ENCODE measurements at places on chromosomes 3 and 15.

GRCh38 chr3:109136523-109136922 is at the start of gene C3orf85:
Gene C3orf85 (plus strand): TSS chr3:109136719. CDS start chr3:109136848, 129 bp downstream.
- DNase-seq: no peak

- DNase-seq: no peak
Measured at GRCh38 chr15:100689131-100689899, 86.9 kb downstream of the ASB7 start.

DNA sequence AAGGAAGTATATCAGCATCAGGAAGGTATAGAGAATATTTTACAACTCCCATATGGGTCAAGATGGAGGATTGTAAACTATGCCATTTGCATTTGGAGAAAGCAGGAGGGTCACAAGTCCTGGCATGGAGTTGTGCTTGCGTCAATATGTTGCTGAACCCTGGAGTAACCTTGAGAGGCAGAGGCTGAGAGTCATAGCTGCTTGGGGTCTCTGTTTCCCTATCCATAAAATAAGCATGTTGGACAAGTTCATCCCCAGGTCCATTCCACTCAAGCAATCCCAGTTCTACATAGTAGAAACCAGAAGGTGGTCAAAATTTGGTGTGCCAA is 273.6 kb downstream of the MECOM start:
- DNase-seq: no peak

- no peak for DNase-seq
Measured at GRCh38 chr3:183909030-183909600, 24.4 kb upstream of the PARL start.

DNA sequence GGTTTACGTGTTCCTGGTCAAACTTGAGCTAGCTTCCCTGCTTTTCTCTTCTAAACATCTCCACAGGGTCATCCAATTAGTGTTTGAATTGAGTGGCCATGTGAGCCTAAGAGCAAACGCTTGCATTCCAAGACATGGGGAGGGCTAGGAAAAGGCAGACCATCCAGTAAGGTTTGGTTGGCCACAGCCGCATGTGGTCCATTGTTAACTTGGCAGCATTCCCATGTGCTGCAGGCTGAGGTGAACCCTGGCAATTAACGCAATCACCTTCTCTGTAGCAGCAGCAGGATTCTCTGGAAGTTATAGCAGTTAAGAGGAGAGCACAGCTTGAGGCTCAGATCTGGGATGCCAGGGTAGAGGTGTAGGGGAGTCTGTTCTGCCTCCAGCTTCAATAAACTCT is 502.2 kb upstream of the LMCD1 start:
- no peak for DNase-seq

DNA sequence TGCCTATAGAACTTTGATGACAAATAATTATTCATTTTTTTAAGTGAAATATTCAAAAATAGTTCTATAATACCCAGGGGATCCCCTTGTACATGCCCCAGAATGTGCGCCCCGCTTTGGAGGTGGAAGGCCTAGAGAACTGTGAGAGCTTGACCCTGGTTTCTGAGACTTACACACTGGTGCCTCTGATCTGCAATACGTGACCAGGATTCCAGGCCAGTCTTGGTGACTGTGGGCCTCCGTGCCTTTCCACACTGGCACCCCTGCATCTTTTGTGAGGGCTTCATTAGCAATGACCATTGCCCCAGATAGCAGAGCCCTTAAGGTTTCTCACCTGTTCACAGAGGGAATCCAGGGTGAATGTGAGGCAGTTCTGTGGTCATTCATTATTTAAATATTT is 44.0 kb downstream of the CLSTN2 start:
- DNase-seq: no peak

DNA sequence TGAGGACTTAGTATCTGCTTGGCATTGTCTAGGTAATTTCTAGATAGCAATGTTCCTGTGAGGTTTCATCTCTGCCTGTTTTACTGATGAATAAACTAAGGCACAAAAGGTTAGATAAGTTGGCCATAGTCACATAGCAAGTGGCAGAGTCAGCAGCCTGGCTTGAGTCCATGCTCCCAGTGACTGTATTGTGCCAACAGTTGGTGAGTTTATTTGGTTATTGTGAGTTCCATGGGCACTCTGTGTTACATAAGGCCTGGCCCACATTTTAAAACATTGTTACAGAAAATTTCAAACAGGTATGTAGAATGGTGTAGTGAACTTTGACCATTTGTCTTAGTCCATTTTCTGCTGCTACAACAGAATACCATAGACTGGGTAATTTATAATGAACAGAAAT is 15.2 kb downstream of the MCM2 start:
- DNase-seq: no peak

DNA sequence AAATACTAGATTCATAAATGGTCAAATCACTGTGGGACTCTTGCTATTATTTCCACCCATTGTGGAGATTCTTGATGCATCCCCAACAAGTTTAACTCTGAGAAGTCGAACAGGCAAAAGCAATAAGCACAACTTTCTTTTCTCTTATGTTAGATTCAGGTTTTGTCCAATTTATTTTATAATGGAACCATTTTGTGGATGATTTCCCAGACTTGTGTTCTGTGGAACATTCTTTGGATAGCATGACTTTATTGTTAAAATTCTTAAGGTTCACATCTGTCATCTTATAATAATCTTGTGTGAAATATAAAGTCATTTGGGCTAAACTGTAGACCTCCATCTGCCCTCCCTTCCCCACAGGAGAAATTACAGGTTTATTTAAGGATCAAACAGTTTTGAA is 213.7 kb downstream of the LPP start:
- DNase-seq: no peak

DNA sequence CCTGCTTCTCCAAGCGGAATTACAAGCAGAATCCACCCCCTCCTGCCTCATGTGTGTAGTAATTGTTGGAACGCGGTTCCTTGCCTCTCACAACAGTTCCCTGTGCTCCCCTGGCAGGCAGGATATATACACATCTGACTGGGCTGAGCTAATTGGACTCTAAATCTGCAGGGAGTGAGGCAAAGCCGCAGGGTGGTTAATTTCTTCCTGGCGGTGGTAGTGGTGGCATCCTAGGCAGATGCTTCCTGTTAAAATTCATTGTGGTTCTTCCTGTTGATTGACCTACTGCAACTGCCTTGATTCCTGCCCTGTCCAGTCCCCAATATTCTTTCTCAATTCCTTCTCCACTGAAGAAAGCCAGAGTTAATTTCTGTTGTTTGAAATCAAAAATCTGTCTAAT is 202.9 kb upstream of the PROK2 start:
- DNase-seq: no peak

- no peak for DNase-seq
Measured at GRCh38 chr15:85415783-85416182, 35.4 kb downstream of the AKAP13 start.

GRCh38 chr3:20185331-20185678 is 701 bp downstream of the SGO1 start:
- DNase-seq: peak; percentile 3

DNA sequence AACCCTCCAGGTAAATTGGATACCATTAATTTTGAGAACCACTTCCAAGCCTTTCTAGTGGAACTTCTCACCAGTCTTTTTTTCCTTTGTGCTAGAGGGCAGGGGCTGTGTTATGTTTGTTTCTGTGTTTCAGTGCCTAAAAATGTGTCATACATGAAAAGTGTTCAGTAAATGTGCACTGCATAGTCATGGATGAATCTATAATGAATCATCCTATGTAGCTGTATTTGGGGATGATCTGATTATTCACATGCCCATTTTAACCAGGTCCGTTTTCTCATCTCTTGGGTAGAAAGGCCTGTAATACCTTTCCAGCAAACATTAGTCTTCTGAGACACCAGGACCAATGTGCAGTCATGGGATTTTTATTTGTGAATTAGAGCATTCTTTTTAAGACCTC is 583.0 kb upstream of the GOLIM4 start:
- no peak for DNase-seq

- no peak for DNase-seq
Measured at GRCh38 chr15:49135342-49135857, 20.0 kb downstream of the COPS2 start.

- DNase-seq: no peak
Measured at GRCh38 chr3:115280506-115280905, 133.4 kb upstream of the ZBTB20 start.

- no peak for DNase-seq
Measured at GRCh38 chr3:109224333-109224732, 87.8 kb downstream of the C3orf85 start.

GRCh38 chr3:5194801-5195509 is 7.4 kb downstream of the EDEM1 start:
- DNase-seq: no peak

- DNase-seq: no peak
Measured at GRCh38 chr3:26653811-26654425, 31.3 kb downstream of the LRRC3B start.

DNA sequence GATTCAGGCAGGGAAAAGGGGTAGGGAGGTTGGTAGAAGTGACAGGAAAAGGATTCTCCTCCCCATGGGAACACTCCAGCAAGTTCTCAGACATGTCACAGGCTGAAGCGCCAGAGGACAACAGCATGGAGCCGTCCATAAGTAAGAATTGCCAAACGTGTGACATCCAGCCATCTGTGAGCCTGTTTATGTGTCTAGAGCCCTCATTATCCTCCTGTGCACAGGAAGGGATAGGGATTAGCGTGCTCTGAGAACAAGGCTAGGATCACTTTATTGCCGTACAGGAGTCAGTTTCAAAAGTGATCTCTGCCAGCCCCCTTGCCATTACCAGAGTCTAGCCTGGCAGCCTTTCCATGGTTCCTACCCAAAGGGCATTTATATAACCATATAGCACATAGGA is 549.5 kb downstream of the NTRK3 start:
- no peak for DNase-seq

DNA sequence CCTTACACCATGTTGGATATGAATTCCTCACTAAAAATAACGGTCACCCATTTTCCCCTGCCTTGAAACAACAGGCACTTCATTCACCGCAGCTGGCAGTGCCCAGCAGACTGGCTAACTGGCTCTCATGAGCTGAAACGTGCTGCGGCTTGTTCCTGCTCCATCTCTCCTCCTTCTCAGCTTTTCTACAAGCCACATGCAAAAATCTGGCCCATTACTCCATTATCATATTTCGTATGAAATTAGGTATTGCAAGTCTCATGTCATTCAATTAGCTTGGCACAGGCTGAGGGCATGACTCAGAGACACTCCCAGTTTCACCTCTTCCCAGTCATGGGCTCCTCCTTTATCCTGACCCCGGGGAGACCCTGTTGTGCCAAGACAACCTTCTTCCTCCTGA is 60.0 kb downstream of the MAGEF1 start:
- DNase-seq: no peak

DNA sequence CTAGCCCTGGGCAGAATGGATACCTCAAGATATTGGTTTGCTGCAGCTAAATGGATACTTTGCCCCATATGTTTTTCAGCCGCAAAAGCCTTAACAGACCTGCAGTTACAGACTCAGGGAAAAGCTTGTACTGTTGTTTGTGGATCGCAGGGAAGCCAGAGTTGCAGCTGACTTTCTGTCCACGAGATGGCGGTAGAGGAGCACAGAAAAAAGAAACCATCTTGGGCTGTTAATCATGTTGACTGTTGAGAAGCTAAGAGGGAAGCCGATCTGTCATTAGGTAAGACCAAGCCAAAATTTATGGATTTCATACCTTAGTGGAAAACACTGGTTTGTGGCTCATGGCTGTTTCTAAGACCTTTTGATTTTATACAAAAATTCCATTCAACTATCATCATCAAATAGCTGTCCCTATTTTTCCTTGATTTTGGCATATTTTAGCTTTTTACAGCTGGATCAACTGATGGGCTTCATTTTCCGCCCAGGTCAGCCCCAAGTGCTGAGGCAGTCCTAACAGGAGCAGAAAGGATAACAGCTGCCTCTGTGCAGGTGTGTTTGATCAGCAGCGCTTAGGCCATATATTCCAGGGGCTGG is 205.7 kb upstream of the ZPLD1 start:
- DNase-seq: peak; percentile 50

GRCh38 chr3:142902356-142902755 is 13.5 kb upstream of the PCOLCE2 start:
- no peak for DNase-seq

GRCh38 chr15:90742087-90742486 is 24.9 kb downstream of the BLM start:
- DNase-seq: no peak

- DNase-seq: no peak
Measured at GRCh38 chr3:180223268-180223667, 186.5 kb upstream of the PEX5L start.

- no peak for DNase-seq
Measured at GRCh38 chr3:175274474-175275218, 415.5 kb downstream of the NAALADL2 start.

- DNase-seq: no peak
Measured at GRCh38 chr3:70726961-70727360, 414.5 kb upstream of the MDFIC2 start.

- no peak for DNase-seq
Measured at GRCh38 chr15:92006186-92007028, 152.9 kb downstream of the SLCO3A1 start.

DNA sequence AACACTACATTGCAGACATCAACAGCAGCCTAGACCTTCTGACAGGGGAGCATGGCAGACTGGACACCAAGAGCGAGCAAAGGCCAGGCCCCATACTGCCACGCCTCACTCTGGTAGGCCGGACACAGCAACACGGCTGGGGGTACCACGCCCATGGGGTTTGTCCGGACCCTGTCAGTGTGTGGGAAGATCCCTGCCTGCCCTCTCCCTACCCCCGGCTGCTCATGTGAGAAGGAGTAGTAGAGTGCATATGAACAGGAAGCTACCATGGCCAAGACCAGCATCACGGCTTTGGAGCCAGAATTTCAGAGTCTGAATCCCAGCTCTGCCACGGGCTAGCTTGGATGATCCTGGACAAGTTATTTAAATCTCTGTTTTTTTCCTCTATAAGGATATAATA is 27.9 kb downstream of the ALDH1L1 start:
- no peak for DNase-seq

DNA sequence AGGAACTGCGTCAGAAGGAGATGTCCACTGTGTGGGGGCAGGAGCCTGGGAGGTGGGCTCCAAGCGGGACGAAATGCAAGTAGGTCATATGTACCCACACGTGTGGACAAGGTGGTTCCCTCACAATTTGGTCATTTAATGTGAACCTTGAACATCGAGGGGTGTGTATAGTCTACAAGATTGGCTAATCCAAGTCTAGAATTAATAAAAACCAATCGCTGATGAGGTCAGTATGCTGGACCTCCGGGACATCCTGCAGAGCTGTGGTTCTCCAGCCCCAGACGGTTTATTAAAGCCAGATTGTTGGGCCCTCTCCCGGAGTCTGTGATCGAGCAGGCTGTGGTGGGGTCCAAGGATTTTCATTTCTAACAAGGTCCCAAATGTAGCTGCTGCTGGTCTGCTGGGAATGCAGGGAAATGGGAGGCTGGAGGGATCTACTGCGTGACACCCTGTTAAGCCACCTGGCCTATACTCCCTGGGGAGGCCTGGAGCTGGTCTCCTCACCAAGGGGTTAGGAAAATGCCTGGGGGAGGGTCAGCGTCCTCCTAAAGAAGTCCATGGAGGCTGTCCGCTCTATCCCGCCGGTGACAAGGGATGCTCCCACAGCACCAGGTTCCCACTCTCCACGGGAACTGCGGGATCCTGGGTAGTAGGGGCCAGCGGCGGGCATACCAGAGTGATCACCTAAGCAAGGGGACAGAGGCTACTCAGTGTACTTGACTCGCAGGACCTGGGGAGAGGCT is 25.1 kb downstream of the PCSK6 start:
- no peak for DNase-seq

GRCh38 chr3:12902181-12902999 is 61.0 kb upstream of the RPL32 start:
- no peak for DNase-seq

All from GM04504 (cell line).